Hindlimb muscle (tissue), 1 donor: ENCODE measurements at places on chromosomes 7 and 10.

- peak; percentile 34 for DNase-seq
Observed at GRCh38 chr7:100799037-100799896, 28.1 kb downstream of the EPHB4 start.

DNA sequence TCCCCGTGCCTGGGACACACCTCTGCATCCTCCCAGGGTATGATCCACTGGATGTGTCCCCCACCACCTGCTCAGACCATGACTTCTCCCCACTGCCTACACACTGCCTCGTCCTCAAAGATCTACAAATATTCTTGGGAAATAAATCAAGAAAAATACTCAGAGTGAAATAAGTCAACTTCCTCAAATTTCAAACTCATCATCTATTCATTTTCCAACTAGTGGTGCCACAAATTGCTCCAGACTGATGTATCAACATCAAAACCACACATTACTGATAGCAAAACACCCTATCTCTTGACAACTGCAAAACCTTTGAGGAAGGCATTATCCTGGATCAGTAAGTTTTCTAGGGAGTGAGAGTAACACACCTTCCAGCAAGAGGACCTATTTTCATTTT lies 87.7 kb downstream of the GRB10 start:
- DNase-seq: no peak

GRCh38 chr7:41554481-41554880 lies 148.4 kb downstream of the INHBA start:
- DNase-seq: no peak

- DNase-seq: no peak
Observed at GRCh38 chr10:44759122-44759521, 152.0 kb upstream of the TMEM72 start.

DNA sequence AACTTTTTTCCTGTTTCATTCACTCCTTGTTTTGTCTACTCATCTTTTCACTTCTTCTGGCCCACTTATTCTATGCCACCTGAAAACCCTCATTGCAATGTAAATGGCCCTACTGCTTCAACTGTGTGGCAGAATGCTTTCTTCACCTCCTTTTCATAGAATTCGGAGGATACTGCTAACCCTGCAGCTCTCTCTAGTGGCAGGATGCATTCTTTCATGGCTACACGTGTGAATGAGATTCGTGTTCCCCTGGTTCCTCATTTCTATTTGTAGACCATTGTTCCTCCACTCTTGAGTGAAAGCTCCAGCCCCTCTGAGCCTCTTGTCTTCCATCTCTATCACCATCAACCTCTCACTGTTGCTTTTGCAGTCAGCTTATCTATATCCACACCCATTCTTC lies 20.9 kb upstream of the CYP26C1 start:
- DNase-seq: no peak

GRCh38 chr10:12130237-12130872 lies 878 bp downstream of the SEC61A2 start:
- peak; percentile 24 for DNase-seq

DNA sequence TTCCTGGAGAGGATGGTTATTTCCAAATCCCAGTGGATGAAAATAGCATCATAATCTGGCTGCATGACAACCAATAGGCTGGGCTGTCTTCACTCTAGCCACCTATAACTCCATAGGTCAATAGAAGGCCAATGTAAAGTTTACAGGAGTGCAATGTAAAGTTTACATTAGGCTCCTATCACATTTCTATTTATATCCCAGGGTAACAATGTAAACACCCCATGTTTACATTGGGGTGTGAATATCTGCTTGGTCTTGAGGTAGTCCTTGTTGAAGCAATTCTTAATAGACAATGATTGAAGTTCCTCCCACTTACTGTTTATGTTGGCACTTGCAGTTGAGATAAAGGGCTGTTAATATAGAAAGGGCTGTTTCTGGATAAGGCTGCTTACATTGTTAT lies 21.5 kb downstream of the CH25H start:
- DNase-seq: no peak

DNA sequence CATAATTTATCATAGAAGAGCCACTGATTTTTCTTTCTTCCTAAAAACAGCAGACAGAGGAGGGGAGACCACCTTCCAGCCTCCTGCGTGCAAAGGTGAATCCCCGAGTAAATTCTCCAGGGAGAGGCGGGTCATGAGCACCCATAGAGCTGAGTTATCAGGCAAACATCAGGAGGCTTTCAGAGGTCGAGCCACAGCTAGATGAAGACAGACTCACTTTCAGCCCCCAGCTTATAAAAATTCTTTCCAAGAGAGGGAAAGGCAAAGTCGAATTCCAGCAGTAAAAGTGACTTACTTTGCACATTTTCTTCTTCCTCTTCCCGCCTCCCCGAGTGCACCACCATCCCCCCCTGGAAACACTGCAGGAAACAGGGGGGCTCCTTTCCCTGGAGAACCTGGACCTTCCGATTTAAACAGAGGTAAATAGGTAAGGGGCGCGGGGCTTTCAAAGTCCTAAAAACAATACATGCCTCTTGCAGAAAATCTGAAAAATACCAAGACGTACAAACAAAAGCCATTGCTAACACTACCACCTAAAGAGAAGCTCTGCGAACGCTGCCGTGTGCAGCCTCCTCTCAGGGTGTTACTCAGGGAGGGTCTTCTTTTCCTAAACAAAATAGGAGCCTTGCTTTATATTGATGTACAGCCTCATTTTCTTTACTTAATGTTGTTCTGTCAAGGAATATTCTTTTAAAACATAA lies 163.8 kb downstream of the SVIL start:
- DNase-seq: no peak

DNA sequence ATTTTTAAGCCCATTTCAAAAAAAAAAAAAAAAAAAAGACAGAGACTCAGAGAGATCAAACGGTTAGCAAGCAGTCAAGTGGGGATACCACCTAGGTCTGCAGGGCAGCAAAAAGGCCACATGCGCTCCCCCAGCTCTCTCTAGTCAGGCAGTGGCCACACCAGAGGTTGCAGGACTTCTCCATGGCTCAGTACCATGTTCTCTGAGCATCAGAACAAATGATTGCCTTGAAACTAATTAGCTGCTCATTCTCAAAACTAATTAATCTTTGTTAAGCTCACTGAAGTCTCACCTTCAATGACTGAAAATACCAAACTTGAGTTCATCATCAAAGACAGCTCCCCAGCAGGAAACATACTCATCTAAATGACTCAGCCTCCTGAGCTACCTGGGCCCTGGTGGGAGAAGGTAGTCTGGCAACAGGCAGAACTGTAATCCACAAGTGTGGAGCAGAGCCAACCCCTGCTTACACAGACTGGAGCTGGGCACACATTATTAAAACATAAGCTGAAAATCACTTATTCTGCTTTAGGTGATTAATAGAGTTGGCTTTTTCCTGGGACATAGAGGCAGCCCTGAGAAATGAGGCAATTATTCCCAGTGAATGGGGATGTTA lies 319.6 kb downstream of the GRID1 start:
- DNase-seq: no peak

- no peak for DNase-seq
Observed at GRCh38 chr10:32103721-32104120, 47.5 kb upstream of the KIF5B start.

DNA sequence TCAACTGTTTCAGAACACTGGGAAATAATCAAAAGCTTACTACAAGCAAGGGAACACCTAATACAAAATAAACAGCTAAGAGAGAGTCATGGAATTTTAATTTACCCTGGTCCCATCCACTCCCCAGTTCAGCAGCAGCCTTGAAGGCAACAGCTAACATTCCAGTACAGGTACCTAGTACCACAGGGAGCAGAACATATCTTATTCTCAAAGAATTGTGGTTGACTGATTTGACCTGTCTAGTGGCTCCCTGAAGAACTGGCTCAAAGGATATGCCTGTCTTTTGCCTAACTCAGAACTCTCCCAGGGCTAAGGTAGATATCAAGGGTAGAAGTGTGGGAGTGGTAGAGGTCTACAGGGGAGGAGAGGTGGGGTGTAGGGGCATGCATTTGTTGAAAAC lies 32.3 kb downstream of the SMURF1 start:
- DNase-seq: no peak

DNA sequence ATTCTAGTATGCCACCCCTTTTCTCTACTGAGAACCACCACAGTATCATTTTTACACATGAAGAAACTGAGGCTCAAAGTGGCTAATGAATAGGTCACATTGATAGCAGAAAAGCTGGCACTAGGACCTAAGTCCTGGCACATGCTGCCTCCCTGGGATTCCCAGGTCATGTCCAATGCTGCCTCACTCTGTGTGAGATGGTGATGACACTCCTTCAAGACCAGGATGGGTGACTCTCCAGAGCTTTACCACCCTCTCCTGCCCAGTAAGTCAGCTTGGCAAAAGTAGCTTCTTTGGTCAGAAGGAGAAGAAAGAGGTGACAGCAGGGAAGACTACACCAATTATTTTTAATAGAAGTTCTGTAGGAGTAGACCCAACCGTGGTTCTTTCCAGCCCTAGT lies 13.3 kb upstream of the AKR1B10 start:
- DNase-seq: no peak

DNA sequence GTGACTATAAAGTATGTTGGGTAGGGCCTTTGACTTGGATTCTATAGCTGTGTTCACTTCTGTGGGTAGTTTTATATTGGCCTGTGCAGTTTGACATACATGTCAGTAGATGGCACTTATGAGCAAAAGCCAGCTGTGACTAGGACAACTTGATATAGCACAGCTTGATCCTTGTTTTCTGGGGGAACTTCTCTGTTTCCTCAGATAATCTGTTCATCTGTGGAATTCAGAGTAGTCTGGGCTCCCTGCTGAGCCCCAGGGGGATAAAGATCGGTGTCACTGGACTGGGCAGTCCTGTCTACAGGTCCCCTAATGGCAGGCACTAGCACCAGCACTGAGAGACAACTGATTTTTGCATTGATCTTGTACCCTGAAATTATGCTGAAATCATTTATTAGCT lies 25.4 kb downstream of the CYP2C9 start:
- peak; percentile 1 for DNase-seq

DNA sequence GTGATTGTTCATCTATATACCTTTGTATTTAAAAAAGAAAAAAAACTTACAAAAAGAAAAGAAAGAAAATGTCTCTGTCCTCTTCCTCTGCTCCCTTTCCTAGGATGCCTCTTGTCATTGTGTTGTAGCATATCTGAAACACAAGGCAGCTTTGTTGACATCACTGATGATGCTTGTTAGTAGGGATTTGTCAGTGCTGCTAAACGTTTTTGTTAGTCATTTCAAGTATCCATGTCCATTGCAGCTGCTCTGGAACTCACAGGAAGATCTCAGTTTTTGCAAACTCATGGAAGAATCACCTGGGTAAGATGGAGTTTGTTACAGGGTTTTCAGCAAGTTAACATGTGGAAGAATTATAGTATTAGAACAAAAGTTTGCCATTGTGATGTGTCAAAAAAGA lies 123.6 kb downstream of the CCSER2 start:
- DNase-seq: no peak

DNA sequence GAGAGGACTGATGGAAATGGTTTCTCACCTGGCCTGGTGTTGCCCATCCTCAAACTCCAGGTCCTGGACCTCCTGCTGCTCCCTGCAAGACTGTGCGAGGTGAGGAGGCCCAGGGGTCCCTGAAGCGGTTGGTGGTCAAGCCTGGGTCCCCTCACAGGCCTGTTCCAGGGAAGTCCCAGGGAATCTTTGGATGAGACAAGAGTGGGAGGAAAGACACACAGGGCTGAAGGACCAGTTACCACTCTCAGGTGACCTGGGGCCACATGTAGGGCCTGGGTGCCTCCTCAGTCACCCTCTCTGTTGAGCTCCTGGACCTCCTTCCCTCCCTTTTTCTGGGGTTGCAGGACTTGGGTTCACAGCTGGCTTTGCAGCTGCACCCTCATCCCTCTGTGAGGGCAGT lies 42.6 kb upstream of the CXCL12 start:
- DNase-seq: no peak

DNA sequence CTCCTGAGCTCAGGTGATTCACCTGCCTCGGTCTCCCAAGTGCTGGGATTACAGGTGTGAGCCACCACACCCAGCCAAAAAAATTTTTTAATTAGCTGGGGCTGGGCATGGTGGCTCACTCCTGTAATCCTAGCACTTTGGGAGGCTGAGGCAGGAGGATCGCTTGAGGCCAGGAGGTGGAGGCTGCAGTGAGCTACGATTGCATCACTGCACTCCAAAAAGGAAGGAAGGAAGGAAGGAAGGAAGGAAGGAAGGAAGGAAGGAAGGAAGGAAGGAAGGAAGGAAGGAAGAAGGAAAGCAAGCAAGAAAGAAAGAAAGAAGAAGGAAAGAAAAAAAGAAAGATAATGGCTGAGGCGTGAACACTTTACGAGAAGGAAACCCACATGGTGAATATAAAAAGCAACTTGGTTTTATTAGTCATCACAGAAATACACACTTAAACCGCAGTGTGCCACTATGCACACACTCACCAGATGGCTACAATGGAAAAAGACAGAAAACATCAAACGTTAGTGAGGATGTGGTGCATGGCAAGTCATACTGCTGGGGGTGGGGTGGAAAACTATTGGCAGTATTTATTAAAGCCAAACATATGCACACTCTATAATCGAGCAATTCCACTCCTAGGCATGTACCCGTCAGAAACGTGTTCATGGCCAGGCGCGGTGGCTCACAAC lies 4.4 kb upstream of the CCL26 start:
- DNase-seq: no peak

GRCh38 chr10:55449981-55450380 lies 649.0 kb upstream of the PCDH15 start:
- no peak for DNase-seq

DNA sequence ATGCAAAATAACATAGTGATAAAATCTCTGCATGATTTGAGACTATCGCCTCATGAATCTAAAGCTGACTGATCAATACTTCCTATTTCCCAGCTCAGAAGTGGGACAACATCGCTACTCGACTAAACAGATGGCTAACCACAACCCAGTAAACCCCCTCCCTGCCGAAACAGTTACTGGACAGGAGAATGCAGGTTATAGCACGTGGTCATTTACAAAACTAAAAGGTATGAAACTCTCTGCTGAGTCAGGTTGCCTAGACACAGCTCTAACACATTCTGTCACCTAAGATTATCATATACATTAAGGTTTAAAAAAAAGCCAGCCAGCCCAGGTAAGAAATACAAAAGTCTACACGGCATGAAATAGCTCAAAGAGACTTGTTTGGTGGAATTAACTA lies 64.0 kb downstream of the CTBP2 start:
- DNase-seq: no peak

DNA sequence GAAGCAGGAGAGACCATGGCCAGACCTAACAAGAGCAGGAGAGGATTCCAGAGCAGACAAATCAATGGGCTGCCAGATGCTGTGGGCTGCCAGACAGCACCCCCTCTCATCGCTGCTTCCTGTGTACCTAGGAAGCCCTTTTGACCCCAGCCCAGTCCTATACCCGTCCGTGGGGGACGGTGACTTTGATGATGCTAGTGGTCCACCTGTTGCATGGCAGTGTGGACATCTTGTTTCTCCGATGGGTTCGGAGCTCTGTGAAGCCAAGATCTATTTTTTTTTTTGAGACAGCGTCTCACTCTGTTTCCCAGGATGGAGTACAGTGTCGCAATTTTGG lies 18.2 kb upstream of the GDI2 start:
- DNase-seq: no peak

- DNase-seq: no peak
Observed at GRCh38 chr7:17626235-17626634, 314.1 kb downstream of the SNX13 start.
